Midbrain (tissue), 1 donor: ENCODE measurements at places on chromosomes 7 and 10.
A peak's percentile ranks its signal among the peaks of the same experiment; 100 is the strongest.

- DNase-seq: peak; percentile 12
Measured at GRCh38 chr10:32318476-32318896, 28.5 kb downstream of the EPC1 start.

DNA sequence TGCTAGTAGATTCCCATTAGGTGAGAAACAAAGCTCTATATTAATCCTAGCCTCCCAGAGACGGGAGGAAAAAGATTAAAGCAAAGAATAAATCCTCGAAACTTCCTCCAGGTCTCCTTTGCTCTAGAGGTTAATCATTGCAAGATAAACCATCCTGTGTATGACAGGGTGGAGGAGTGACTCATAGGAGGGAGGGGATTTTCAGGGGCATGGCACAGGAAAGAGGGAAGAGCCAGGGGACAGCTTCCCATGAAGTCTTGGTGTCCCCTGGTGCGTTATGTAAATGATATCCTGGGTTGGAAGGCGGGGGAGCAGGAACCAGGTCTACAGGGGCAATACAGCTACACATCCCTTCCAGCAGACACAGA lies 780 bp downstream of the CYP3A5 start:
- DNase-seq: no peak

GRCh38 chr10:43821103-43821502 lies 172.4 kb upstream of the ZNF32 start:
- no peak for DNase-seq

DNA sequence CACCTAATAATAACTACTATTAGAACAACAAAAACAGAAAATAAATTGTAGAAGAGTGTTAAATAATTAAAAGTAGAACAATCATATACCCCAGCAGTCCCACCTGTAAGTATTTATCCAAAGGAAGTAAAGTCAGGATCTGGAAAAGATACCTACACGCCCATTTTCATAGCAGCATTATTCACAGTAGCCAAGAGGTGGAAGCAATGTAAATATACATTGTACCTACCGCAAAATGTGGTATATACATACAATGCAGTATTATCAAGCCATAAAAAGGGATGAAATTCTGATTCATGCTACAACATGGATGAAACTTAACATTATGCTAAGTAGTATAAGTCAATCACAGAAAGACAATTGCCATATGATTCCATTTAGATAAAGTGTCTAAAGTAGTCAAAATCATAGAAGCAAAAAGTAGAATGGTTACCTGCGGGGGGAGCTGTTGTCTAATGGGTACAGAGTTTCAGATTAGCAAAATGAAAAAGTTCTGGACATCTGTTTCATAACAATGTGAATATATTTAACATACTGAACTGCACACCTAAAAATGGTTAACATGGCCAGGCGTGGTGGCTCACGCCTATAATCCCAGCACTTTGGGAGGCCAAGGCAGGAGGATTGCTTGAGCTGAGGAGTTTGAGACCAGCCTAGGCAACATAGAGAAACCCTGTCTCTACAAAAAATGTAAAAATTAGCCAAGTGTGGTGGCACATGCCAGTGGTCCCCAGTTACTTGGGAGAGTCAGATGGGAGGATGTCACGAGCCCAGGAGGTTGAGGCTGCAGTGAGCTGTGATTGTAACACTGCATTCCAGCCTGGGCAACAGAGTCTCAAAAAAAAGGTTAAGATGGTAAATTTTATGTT lies 6.0 kb upstream of the TMED4 start:
- peak; percentile 44 for DNase-seq

DNA sequence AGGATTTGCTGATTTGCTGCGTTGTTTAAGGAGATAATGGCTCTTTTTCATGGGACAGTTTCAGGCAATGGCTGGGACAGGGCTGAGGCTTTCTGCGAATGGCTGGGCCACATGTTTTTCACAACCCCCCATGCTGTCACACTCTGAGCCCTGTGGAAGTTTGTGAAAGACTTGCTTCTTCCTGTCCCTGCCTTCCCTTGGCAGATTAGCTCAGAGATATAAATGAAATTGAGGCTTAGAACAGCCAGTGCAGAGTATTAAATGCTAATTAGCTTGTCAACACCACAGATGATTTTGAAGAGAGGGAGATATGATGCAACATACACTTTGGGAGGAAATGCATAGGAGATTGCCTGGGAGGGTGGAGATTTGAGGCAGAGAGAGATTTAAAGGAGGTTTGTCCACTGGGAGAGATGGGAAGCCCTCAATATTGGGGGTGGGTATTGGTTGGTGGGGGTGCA lies 232.0 kb downstream of the SH2D4B start:
- DNase-seq: no peak

DNA sequence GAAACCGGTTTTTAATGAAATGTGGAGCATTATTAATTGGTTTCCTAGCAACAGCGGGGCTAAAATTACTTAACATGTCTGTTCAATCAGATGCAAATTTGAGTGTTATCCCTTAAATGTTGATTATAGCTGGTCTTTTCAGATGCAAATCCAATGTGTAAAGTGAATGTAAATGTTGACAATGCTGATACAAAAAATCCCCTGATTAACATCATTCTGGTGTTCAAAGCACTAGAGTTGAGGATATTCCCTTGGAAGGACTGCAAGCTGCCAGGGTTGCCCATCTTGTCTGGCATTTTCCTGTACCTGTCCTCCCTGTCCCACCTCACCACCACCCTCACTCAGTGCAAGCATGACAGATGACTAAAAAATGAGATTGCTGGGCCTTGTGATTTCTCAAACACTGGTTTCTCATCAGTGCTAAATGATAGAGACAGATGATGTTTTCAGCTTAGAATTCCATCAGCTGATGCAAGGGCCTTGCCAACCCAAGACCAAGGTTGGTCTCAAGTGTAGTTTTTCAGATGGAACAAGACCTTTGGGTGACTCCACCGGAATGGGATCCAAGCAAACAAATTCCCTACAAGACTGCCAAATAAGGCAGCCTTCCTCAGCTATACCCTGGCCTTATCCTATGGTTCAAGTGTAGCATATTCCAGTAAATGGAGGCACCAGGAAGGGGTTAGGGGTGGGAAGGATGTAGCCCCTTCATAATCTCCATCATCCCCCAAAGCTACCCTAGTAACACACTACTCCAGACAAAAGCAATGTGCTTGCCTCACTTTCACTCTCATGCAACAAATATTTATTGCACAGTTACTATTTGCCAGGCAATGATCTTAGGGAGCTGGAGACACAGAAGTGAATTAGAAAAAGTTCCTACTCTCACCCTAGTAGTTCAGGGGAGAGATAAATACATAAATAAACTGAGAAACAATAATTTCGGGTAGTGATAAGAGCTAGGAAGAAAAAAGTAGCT lies 54.9 kb downstream of the JAZF1 start:
- no peak for DNase-seq

DNA sequence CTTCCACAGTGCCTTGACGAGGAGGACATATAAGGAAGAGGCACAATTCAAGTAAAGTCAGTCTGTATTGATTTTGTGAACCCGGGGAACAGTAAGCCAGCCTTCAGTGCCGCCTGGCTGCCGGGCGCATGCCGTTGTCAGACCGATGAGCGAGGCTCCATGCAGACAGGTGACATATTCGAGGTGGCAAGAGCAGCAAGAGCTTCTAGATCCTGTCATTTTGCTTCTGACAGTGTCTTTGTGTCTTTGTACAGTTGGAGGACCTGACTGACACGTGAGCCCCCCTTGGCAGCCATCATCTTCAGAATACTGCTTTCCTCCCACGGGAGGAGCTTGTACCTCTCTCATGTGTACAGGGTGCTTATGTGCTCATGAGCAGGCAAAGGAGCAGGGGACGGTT lies 387.5 kb upstream of the GALNT17 start:
- DNase-seq: no peak
